ENCODE measurements at places on chromosomes 13 and 19.

DNA sequence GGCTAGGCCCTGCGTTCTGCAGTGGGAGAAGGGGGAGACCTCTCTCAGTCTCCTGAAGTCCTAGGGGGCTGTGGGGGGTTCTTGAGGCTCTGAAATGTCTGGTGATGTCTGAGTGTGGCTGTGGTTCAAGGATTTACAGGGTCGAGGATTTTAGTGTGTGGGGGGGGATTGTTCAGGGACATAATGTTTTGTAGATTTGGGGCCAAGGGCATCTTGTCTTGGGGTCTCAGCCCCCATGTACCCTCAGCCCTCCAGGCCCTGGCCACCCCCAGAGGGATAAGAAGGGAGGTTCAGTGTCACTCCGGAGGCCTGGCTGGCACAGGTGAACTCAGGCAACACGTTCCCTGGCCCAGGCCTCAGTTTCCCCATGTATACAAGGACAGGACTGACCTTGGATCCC lies 2.4 kb upstream of the APC2 start:
- DNase-seq, result no peak

GRCh38 chr13:25762281-25762680 lies 289.5 kb downstream of the SHISA2 start:
- DNase-seq, result no peak

DNA sequence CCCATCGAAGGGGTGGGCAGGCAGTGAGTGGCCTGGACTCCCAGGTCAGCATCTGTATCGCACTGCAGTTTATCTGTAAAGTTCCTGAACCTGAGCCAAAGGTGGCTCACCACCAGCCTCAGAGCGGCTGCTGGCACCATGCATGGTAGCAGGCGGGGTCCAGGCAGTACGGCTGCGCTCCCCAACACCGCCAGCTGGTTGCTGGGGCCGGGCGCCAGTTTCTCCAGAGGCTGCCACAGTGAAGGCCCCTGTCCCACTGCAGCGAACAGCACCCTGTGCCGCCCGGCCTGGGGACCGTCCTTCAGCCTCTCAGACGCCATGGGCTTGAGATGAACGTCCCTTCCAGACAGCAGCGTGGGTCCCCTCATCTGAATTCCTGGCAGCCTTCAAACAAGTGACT lies 109.8 kb downstream of the KDM4B start:
- peak; percentile 37 for DNase-seq

DNA sequence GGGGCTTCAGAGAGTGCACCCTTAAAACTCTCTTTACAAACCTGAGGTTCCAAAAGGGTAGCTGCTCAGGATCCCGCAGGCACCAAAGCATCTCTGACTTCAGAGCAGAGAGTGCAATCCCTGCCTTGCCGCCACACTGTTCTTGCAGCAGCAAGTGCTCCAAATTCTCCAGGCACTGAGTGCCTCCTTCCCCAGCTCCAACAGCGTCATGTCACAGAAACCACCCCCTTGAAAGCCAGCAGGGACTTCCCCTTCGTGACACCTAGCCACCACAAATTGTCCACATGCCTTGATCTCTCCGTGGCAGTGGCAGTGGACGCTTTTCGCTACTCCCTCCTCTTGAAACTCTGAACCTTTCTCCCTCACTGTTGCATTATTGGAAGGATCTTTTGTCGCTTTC lies 39.9 kb downstream of the MBNL2 start:
- DNase-seq, result no peak

DNA sequence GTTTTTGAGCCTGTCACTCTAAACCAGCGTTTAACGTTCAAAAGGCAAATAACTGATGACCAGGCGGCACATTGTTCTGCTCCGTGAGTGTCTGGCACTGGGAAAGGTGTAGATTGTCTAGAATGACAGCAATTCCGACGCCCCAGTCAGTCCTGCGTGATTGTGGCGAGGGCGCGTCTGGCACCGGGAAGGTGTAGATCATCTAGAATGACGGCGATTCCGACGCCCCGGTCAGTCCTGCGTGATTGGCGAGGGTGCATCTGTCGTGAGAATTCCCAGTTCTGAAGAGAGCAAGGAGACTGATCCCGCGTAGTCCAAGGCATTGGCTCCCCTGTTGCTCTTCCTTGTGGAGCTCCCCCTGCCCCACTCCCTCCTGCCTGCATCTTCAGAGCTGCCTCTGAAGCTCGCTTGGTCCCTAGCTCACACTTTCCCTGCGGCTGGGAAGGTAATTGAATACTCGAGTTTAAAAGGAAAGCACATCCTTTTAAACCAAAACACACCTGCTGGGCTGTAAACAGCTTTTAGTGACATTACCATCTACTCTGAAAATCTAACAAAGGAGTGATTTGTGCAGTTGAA lies 26.1 kb upstream of the NDUFS7 start:
- DNase-seq, result no peak

DNA sequence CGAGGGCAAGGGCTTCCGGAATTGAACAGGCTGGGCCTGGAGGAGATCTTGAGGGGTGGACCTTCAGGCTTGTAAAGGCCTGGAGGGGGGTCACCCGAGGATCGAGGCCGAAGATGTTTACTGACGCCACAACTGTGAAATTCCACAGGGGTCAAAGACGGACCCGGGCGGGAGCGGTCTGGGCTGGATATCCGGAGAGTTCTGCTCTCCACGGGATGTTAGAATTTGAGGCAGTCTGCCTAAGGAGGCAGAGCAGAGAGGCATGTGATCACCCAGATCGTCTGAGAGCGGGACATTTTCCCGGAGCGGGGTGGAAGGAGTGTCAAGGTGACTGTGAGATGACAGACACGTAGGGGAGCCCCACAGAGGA lies 13.2 kb downstream of the KLHL26 start:
- DNase-seq, result peak; percentile 44

GRCh38 chr13:98548230-98548629 lies 28.7 kb downstream of the STK24 start:
- no peak for DNase-seq

GRCh38 chr19:8151767-8152035 lies 2.3 kb upstream of the FBN3 start:
- no peak for DNase-seq

GRCh38 chr13:63112799-63113395 lies 1697.2 kb upstream of the PCDH20 start:
- no peak for DNase-seq

GRCh38 chr13:41054212-41054877 lies 7.0 kb upstream of the WBP4 start:
- DNase-seq, result peak; percentile 57
